ENCODE measurements at places on chromosomes 3 and 15. TPM values are rescaled to one million over a fixed set of nuclear protein-coding genes. Genes with fewer than 3 reads are reported as not detected.

DNA sequence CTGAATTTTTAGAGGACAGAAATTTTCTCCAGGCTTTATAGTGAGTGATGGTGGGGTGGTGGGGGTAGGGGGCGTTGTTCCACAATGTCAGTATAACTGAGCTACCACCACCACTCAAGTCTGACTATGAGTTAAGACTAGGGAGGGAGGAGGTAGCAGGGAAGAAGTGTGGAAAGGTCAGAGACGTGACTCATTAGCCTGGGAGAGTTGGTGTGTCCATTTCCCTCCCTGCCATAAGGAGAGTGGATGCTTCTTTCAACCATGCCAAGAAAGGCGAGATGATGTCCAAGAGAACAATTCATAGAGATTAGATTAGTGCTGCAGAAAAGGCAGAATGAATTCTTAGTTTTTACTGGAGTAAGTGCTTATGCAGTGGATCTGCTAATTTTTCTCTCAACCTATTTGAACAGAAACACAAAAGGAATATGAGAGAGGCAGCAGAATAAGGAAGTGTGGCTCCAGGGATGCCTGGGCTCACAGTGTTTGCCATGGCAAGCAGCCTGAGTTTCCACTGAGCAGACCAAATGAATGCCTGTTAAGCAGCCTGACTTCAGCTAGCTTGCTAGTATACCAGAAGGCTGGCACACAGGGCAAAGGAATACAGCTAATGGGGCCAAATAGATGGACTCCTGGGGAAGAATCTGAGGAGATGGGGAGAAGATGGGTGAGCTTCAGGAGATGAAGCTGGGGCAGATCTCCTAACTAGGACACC is 708.9 kb downstream of the NTRK3 start:
- no peak for DNase-seq

GRCh38 chr3:71565976-71566375 is 17.6 kb downstream of the FOXP1 start:
- no peak for DNase-seq

GRCh38 chr3:122299215-122299614 is 25.8 kb upstream of the CSTA start:
- no peak for DNase-seq

DNA sequence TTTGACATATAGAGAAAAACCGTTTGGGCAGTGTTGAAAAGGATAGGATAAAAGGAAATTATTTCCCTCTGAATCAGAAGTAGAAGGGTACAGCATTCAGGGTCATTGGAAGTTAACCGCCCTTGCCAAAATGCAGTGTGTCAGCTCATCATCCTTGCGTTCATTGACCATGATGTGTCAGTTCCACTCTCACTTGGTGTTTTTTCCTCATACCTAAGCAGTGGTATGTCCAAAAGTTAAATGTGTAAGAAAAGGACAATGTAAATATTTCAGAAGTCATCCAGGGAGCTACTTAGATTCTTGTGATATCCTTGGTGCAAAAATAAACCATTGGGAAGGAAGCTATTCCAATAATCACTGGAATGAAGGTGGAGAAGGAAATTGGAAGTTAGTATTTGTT is 50.7 kb downstream of the MAP6D1 start:
- DNase-seq = no peak

Gene CFAP161
- total RNA-seq = 0.25 TPM

Gene IL5RA
- total RNA-seq = not detected

Gene MAN2C1
- total RNA-seq = 96.1 TPM

Gene CALML4
- 6.8 TPM for total RNA-seq

Gene FOXB1
- not detected for total RNA-seq

Data from left lobe of liver (tissue), 2 donors.